ENCODE measurements at places on chromosomes 2 and 18.

DNA sequence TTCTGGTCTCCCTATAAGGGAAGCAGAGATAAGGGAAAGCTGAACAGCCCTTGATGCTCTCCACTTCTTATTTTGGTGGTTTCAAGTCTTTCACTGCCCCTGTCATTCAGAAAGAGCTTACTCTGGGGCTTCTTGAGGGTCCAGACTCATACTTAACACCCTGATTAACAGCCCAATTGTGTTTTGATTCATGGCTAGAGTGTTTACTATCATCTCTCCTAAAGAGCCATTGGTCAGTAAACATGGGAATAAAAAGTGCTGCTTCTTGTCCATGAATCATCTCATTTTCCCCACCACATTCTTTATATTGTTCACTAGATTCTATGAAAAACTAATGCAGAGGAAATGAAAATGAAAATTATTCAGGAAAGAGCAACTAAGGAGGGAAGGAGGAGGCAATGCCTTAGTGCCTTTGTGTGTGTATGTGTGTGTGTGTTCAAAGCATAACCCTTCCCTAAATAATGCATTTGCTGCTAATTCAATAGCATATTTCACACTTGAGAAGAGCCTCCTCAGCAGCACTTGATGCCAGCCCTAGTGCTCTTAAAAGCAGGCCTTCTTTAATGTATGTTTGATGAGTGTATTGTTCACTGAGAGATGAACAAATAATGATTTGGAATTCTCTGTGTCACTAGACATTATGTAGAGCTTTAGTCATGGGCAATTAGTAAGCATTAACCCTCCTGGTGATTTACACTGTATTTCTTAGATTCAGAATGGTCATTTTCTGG lies 63.5 kb downstream of the DCC start:
- no peak for DNase-seq

GRCh38 chr2:138827426-138828054 lies 47.4 kb upstream of the NXPH2 start:
- DNase-seq, result peak; percentile 77

DNA sequence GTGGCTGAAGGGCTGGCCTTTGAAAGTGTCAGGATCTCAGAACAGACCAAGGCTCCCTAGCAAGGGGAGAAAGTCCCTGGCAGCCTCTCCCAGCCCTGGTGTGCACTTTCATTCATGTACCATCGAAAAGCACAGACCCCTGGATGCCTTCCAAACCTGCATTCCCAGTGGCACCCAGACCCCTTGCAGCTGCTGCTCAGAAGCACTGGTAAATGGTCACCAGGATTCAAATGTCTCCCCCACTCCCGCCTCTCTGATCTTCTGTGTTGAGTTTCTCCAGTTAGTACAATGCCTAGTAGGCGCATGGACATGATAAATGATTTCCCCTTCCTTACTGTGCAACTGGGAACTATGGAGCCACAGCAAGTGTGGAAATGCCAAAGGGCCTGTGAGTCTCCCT lies 180.0 kb downstream of the GLI2 start:
- DNase-seq, result no peak

GRCh38 chr2:229088517-229088913 lies 182.6 kb downstream of the PID1 start:
- DNase-seq, result no peak

DNA sequence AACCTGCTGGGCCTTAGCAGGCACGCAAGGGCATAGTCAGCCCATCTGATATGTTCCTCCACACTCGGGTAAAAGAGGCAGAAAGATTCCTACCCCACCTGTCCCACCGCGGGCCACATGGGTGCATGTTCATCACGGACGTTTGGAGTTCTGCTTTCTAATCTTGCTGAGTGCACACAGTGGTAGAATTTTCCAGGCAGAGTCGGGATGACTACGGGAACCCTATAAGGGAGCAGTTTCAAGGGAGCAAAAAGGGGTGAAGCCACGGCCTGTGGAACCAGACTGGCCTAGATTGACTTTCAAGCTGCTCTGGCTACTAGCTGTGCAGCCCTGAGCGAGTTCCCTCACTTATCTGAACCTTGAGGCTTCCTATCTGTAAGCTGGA lies 36.8 kb downstream of the POU3F3 start:
- no peak for DNase-seq

All from HCT116 (cell line).